LHCN-M2 (cell line): ENCODE measurements at places on chromosomes 12 and 14.

DNA sequence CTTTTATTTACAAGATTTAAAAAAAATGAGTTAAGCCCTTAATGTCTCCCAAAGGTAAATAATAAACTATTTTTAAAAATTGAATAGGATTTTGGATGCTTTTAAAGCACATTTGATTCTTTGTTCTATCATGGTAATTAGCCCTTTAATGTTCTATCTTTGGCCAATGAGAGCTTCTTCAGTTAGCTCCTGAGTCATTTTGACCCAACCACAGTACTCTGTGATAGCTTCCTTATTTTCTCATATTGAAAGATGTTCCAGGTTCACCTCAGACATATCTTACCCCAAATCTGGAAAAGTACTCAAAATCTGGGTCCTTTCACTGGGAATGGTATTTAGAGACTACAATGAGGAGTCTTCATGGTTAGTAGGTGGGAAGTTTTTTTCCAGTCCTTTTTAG lies 98.0 kb downstream of the MYRFL start:
- DNase-seq, result no peak

DNA sequence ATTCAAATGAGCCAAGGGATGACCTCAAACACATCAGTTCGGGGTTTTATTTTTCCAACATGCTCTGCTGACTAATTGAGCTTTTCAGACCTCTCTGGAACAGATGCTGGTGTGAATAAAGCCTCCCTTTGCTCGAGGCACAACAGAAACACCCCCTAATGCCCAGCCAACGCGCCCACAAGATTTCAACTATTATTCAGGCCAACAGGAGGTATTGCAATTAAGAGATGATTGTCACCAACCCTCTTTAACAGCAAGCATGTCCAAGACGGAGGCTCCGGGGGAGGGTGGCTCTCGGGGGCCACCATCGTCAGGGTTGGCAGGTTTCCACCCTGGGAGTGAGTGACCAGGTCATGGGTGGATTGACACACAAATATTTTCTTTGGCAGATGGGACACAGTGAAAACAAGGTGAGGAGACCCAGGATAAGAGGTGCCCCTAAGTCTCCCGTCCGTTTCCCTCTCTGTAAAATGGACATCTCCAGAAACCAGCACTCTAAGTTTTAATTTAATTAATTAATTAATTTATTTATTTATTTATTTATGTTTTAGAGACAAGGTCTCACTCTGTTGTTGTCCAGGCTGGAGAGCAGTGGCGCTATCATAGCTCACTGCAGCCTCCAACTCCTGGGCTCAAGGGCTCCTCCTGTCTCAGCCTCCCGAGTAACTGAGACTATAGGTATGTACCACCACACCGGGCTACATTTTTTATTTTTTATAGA lies 56.1 kb downstream of the MAP1LC3B2 start:
- peak; percentile 27 for DNase-seq

- no peak for DNase-seq
These were observed 9.1 kb downstream of the CFAP73 start for GRCh38 chr12:113158439-113159203.

GRCh38 chr14:105314287-105315200 lies at the start of gene PACS2:
Gene PACS2 (plus strand): TSS chr14:105314748. CDS start chr14:105314919, 171 bp downstream.
- DNase-seq, result peak; percentile 77

GRCh38 chr12:130994821-130995375 lies 41.2 kb downstream of the ADGRD1 start:
- DNase-seq, result no peak

- no peak for DNase-seq
These were observed 83.7 kb downstream of the ST8SIA1 start for GRCh38 chr12:22250762-22251161.

- peak; percentile 92 for DNase-seq
These were observed 6.5 kb downstream of the KRT86 start for GRCh38 chr12:52280796-52281560.

DNA sequence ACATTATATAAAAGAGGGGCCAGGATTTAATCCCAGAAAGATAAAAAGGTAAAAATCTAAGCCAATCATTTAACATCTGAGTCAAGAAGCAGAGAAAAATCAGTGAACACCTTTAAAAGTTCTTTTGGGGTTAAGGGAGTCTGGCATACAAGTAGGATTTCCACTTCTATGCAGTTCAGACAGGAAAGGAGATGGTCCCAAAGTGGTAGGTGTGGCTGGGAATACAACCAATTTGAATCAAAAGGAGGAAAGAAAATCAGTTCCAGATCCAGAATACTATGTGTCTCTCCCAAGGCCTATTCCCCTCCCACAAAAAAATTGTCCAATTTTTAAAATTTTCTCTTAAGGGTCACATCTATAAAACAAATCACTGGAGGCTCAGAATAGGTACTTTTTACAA lies 167.4 kb downstream of the PHLDA1 start:
- DNase-seq, result no peak

- no peak for DNase-seq
These were observed 441.8 kb downstream of the TMTC2 start for GRCh38 chr12:83128540-83128939.

DNA sequence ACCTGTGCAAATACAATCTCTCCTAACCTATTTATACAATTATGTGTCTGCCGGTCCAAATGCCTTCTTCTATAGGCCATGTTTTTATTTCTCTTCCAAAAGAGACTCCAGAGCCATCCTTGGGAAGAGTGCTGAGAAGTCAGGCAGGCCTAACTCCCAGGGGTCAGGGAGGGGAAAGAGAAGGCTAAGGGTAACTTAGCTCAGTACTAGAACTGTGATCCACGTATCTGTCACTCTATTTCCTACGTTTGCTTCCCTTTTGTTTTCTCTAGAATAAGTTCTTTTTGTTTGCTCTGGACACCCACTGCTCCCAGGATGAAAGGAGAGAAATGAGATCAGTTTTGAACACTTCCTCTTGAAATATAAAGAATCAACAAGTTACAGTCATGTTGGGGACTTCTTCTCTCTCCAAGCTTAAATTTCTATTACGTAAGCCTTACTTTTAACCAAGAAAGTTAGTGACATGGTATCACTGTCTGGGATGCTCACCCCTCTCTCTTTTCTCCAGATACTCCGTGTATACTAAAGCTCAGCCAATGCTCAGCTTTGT lies 79.2 kb downstream of the DAD1 start:
- DNase-seq, result no peak

DNA sequence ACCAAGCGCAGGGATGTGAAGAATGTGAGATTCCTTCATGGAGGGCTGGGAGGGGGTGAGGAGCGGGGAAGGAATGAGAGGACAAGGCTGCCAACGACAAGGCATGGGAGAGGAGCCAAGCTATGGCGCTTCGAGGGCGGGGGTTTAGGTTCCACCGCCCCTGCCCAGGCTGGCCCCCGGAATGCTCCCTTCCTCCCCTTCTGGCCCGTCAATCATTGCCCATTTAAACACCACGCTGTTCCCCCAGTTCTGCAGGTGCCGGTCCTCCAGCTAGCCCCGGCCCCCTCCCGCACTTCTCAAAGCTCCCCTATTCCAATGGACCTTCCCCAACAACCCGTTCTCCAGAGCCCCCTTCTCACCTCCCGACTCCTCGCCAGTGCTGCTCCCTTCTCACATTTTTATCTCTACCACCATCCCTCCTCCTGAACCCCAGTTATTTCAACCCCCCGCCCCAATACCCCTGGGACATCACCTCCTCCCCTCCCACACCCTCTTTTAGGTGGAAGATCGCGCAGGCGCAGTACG lies 428 bp downstream of the RNF41 start:
- peak; percentile 53 for DNase-seq

DNA sequence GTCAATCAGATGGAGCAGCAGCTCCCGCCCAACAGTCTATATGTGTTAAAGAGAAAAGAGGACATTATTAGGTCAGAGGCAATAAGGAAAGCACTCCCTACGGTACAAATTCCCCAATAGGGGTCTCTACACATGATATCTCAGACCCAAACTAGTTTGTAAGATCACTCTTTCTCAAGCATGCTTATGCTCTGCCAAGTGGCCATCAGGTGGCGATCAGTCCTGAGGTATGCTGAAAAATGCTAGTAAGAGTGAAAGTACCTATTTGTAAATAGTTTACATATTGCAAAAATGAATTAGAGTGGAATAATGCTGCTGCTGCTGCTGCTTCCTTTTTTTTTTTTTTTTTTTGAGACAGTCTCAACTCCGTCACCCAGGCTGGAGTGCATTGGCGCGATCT lies 61.0 kb downstream of the CPM start:
- peak; percentile 25 for DNase-seq
